Activated T-cell treated with anti-CD3 and anti-CD28 coated beads for 24 hours (primary cell): ENCODE measurements at places on chromosomes 11 and 22.
A peak's percentile ranks its signal among the peaks of the same experiment; 100 is the strongest.

GRCh38 chr11:67260406-67260805 is 5.9 kb upstream of the GRK2 start:
- no peak for DNase-seq

- no peak for DNase-seq
These were observed 780.2 kb downstream of the BRD1 start for GRCh38 chr22:49047447-49047846.

DNA sequence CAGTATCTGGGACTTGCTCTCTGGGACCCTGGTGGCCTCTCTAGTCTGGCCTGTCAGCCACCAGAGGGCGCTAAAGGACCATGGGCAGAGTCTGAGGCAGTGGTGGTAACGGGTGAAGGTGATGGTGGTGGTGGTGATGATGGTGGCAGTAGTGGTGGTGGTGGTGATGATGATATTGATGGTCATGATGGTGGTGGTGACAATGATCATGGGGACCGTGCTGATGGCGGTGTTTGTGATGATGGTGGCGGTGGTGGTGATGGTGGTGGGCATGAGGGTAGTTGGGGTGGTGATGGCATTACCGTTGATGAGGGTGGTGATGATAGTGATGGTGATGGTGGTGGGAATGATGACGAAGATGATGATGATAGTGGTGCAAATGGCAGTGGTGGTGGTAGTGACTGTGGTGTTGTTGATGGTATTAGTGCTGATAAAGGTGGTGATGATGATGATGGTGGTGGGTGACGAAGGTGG is 16.0 kb downstream of the TRPM5 start:
- DNase-seq, result peak; percentile 79

- no peak for DNase-seq
These were observed 49.4 kb downstream of the SMIM38 start for GRCh38 chr11:69204941-69205742.

- DNase-seq, result no peak
These were observed 223.6 kb downstream of the ADAMTS15 start for GRCh38 chr11:130671801-130672700.

DNA sequence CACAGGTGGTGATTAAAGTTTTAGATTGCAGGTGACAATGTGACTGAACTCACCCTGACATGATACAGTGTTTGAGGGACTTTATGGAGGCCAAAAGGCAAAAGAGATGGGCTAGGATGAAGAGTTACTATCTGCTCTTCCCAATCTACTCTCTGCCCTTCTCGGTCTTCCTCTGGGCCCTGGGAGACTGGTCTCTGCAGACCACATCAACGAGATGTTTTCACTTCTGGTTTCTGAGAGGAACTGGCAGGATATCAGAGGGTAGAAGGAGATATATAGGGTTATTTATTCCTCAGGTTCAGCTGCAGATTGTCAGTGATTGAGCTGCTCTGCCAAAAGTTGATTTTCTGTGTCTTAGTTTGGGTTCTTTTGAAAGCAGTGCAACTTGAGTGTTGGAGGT is 32.4 kb upstream of the CD44 start:
- DNase-seq, result no peak

DNA sequence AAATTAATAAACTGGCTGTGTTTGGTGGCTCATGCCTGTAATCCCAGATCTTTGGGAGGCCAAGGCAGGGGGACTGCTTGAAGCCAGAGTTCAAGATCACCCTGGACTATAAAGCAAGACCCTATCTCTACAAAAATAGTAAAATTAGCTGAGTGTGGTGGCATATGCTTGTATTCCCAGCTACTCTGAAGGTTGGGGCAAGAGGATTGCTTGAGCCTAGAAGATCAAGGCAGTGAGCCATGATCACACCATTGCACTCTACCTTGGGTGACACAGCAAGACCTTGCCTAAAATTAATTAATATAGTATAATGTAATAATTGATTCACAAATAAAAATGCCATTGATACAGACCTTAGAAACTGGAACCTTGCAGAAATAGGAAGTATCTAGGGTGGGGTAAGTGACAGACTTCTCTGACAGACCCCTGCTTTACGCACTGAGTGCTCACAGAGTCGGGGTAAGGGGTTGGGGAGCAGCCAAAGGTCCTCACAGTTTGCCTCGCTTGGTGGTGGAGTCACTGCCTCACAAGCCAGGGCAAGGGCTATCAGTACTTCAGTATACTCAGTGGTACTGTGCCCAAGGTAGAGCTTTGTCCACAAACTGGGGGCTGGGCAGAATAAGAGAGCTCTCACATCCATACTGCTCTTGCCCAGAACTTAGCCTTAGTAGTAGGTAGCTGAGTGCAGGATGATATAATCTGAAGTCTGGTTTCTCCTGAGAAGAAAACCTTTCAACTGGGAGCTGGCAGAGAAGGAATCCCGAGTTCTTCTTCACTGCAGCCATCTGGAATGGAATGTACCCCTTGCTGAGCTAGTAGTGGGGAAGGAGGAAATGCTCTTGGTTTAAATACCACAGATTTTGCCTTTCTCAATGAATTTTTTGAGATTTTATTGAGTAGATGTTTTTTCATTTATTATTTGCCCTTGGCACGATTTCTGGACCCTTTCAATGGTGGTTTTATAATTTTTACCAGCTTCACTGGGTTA is 65.5 kb downstream of the EMSY start:
- no peak for DNase-seq
